ENCODE measurements at places on chromosomes 12 and 14.

GRCh38 chr12:117102800-117103181, 3.6 kb upstream of the TESC start:
- no peak for DNase-seq

- DNase-seq: peak; percentile 70
These were observed 716 bp downstream of the HSP90AA1 start for GRCh38 chr14:102085948-102086708.

GRCh38 chr12:7019043-7019569, 830 bp upstream of the LPCAT3 start:
- DNase-seq: no peak

- DNase-seq: no peak
These were observed 2.8 kb upstream of the PYROXD1 start for GRCh38 chr12:21434699-21435098.

GRCh38 chr14:59098377-59098776, 90.1 kb upstream of the DAAM1 start:
- DNase-seq: no peak

Measured in natural killer cell (primary cell).